ENCODE measurements at places on chromosomes 1 and 21. TPM values are rescaled to one million over a fixed set of nuclear protein-coding genes. Genes with fewer than 3 reads are reported as not detected.

GRCh38 chr1:209102120-209102519 lies 481.4 kb upstream of the CAMK1G start:
- DNase-seq = no peak

DNA sequence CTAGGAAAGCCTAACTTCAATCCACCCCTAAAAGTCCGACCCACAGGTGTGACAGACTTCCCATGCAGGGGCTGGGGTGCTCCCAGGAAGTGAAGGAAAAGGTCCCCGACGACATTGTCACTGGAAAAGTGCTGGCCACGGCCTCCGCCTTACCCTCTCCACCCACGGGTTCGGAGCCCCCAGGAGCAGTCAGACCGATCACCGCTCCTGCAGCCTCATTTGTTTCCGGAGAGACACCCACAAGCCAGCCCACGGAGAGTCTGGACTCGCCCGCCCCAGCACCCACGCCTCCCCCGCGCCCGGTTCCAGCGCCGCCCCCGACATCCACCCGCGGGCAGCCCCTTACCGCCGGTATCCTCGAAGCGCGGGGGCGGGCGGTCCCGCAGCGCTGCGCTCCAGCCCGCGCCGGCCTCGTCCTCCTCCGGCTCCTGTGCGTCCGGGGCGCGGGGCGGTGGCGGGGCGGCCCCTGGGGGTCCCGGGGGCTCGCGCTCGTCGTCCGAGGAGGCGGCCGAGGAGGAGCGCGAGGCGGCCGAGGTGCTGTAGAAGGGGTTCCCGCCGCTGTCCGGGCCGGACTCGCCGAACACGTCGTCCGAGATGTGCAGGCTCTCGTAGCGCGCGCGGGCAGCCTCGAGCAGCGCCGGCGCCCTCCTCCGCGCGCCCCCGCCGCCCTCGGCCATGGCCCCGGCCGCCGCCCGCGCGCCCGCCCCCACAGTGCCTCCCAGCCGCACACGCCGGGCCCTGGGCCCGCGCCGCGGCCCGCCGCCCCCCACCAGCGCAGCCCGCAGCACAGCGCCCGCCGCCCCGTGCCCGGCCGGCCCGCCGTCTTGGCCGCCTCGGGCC lies 660 bp downstream of the PGBD5 start:
- DNase-seq = peak; percentile 44

The FCRL5 gene
- 3.3 TPM for total RNA-seq

The TFF3 gene
- total RNA-seq = 614 TPM

GRCh38 chr1:218636548-218636947 lies 291.4 kb downstream of the TGFB2 start:
- no peak for DNase-seq

The MYOM3 gene
- 3.4 TPM for total RNA-seq

DNA sequence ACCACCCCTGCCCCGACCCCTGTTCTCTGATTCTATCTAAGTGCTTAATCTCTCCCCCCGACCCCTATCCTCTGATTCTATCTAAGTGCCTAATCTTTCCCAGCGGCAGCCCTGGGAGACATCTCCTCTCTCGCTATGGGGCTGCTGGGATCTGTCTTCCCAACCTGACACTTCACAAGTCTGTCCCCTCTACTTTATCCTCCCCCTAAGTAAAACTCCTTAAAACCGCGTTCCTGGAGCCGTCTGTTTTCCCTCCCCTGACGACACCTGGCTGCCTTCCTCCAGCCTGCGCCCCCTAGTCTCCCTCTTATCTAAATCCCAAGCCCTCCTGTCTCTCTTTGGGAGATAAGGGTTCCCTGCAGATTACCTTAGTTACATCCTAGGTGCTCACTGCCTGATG lies 30.5 kb downstream of the EPHB2 start:
- DNase-seq = no peak

The SPATA6 gene
- total RNA-seq = 15.8 TPM

- DNase-seq = peak; percentile 62
Observed at GRCh38 chr1:54371038-54371941, 34.9 kb downstream of the SSBP3 start.

The C4BPB gene
- total RNA-seq = 4.4 TPM

DNA sequence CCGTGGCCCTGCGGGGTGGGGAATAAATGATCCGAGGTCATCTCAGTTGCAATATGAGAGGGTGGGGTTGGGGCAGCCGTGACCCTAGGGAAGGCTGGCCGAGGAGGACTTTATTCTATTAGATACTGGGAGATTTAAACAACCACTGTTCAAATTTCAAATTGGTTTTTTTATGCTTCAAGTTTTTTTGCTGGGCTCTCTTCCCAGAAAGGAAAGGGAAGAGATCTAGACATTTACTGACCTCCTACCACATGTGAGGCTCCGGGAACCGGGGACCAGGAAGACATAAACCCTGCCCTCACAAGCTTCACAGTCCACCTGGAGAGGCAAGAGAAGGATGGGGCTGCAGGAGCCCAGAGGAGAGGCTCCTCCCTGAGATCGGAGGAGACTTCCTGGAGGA lies 207.3 kb downstream of the FOXD2 start:
- no peak for DNase-seq

- DNase-seq = no peak
Observed at GRCh38 chr1:103960710-103961109, 211.0 kb downstream of the AMY1C start.

DNA sequence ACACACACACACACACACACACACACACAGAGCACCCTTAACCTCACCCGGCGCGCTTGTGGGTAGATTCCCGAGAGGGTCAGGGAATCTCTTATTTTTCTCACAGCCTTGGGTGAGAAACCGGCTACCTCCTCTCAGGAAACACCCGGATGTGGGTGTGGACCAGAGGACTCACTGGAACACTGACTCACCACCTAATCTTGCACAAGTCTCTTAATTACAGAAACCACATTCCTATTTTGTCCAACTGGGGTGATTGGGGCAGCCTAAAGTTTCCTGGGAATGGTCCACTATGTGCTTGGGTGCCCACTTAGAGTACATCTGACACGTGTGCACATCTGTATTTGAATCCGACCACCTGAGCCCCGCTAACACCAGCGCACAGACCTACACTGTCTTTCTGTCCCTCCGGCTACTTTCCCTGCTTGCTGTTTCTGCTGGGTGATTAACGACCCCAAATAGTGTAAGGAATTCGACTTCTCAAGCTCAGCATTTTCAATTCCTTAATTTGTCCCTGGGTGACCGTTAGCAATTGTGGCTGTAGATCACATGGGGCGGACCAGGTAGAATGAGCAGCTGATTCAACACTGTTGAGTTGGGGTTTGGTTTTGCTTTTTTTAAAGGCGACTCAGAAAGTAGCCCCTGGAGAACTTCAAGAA lies 14.0 kb upstream of the TBX15 start:
- DNase-seq = no peak
